ENCODE measurements at places on chromosomes 2 and 18. TPM values are rescaled to one million over a fixed set of nuclear protein-coding genes. Genes with fewer than 3 reads are reported as not detected.

GRCh38 chr2:167602122-167602521, 645.3 kb downstream of the STK39 start:
- DNase-seq: no peak

The ANKRD30BL gene
- not detected for total RNA-seq

The DSC1 gene
- total RNA-seq: not detected

DNA sequence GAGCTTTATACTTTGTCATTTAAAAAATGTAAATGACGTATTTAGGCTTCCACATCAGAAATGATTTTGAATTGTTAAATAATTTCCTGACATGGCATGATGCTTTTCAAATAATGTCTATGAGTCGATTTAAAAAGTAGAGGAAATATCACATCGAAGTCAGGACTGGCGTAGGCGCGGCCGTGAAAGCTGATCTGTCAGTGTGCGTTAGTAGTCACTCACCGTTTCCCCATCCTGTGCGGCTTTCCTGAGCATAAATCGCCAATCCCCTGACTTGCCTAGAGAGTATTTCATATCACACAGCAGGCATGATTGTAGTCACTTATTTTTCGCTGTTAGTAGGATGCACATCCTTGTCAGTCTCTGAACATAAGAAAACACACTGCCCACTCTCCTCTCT, 843.1 kb downstream of the SOCS6 start:
- no peak for DNase-seq

DNA sequence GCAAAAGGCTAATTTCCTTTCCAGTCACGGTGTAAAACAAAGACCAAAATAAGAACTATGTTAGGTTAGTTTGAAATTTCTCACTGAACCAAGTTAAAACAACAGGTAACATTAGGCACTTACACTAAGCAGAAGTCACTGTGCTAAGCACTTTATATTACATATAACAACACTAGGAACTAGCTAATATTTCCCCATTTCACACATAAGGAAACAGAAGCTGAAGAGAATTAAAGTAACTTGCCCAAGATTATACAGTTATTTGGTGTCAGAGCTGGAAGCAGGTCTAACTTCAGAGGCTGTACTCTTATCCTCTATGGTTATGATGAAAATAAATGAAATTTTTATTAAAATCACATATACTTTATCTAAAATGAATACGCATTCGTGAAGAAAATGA, 5.9 kb downstream of the ITSN2 start:
- no peak for DNase-seq

DNA sequence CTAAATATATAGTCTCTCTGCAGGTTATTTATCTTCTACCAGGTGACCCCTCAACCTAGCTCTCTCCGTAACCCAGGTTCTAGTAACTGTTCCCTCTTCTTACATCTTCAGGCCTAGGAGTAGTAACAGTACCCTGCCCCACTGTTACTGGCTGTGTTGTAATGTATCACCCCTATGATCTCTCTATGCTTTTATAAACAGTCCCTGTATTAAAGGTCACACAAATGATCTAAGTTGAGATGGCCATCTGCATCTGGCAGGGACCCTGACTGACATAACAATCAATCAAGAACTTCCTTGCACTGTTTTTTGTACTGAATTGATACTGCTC, 219.7 kb upstream of the STK17B start:
- no peak for DNase-seq

The CCDC93 gene
- total RNA-seq: 12.9 TPM

DNA sequence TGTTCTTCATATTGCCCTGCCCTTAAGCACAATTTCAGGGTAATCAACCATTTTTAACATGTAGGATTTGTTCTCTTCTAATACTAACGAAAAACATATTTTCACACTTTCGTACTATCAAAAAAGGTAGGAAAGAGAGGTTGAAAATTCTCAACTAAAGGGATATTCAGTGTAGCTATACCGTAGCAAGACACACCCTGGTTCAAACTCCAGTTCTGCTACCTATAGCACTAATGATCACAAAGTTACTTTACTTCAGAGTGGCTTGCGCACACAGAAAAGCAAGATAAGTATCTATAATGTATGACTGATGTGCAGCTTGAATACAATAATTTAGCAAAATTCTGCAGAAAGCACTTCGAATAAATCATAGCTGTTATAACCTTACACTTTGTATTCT, 125.8 kb upstream of the CD226 start:
- no peak for DNase-seq

DNA sequence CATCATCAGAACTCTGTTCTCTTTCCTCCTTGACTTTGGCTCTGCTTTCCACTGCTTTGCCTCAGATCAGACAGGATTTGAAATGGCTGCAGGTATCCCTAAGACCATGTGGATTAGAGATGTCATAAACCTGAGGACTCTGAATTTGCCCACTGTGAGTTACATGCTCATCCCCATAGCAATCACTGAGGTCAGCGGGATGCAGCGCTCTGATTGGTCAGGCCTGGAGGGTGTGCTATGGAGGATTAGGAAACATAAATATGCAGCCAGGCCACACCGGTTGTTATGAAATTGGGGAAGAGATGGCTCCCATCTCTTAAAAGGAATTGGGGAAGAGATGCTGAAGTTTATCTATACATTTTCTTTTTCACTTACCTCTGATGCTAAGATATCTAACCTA, 73.7 kb upstream of the DNAJC10 start:
- DNase-seq: no peak

DNA sequence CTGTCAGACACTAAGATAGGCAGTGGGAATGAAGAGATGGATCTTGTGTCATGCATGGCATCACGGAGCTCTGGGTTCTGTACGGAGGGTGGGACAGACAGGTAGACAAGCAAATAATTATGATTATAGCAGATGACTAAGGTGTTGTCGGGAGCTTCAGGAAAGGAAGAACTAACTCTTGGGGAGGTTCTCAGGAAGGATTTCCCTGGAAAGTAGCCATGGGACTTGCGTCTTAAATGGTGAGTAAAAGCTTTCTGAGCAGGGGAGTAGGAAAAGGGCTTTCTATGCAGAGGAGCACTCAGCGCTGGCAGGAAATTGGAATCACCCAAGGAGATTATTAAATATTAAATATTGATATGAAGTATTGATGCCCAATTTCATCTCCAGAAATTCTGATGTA, 35.5 kb downstream of the ATOH8 start:
- no peak for DNase-seq

The ANKRD23 gene
- 1.6 TPM for total RNA-seq

The PRKAG3 gene
- not detected for total RNA-seq

- DNase-seq: no peak
Measured at GRCh38 chr2:27771202-27771547, 344 bp upstream of the MRPL33 start.

GRCh38 chr2:191739194-191739593, 61.3 kb downstream of the NABP1 start:
- no peak for DNase-seq

The RNF152 gene
- 26.7 TPM for total RNA-seq

DNA sequence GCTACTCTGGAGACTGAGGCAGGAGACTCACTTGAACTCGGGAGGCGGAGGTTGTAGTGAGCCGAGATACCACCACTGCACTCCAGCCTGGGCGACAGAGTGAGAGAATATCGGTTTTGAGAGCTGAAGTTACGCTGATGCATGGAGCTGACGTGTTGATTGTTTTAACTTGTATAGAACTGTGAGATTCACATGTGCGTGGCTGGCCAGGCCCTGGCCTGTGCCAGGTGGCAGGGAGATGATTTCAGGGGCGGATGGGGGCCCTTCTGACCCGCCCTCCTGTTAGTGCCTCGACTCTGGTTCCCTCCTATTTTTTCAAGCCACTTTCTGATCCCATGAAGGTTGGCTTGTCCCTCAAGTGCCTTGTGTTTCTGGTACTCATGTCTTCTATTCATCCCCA, 25.7 kb downstream of the GATA6 start:
- no peak for DNase-seq

The GLI2 gene
- 1.7 TPM for total RNA-seq

DNA sequence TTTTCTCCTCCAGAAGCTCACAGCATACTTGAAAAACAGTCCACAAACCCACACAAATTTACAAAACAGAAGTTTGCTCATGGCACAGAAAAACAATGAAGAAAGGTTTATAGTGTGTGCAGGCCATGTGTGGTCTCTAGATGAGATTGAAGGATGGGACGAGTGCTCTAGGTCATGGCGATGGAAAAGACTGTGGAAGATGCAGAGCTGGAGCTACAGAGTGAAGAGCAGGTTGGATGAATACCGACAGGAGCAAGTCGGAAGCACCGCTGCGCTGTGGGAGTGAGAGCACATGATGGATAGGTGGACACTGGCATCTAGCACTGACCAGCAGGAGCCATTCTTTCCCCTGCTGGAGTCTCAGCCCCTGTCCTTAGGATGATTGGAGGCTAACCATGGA, 534.7 kb upstream of the RAB6C start:
- DNase-seq: no peak

The ADD2 gene
- 0.47 TPM for total RNA-seq

- no peak for DNase-seq
Measured at GRCh38 chr18:39344487-39344886, 1778.9 kb upstream of the CELF4 start.

DNA sequence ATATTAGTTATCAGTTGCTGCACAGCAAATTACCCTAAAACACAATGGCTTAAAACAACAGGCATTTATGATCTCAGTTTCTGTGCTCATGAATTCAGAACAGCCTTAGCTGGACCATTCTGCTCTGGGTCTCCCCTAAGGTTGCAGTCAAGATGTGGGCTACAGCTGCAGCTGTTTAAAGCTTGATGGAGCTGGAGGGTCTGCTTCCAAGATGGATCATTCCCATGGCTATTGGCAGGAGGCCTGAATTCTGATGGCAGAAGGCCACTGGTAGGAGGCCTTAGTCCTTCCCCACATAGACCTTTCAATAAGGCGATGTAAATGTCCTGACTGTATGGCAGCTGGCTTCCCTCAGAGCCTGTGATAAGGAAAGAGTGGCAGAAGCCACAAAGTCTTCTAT, 118.6 kb upstream of the SERPINE2 start:
- DNase-seq: no peak

DNA sequence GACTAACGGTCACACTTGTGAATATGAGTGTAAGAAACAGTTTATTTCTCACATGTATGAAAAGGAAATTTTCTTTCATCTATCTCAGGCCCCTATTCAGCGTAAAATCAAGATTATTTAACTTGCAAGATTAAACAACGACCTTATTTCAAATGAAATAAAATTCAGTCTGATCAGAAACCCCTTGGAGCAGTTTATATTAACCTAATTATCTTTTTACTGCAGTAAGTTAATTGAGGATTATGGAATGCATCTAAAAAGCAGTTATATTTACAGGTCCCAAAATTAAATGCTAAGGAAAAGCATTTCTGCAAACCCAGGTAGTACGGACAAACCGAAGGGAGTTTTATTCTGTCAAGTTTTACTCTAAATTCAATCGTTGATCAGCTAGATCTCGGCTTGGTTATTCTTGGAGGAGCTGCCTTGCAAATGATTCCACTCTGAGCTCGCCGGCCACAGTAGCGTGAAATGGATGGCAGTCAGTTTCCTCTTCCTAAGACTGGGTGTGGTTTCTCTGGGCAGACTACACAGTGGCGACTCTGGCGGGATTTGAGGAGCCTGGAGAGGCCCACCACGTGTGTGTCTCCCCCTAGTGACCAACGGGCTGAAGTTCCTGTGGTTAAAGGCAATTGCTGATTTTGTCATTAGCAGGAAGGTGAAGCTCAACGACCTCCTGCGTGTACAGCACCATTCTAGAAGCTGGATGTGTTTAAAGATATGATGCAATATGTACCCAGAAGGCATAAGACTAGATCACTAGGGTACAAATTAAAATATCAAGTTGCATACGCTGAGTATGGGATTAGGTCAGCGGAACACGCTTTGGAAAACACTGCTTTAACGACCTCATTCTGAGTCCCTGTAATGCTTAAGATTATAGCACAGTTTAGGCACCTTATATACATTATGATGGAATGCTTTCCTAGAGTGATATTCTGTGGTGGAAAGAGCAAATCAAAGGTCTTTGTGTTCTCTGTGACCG, 36.4 kb downstream of the PRKRA start:
- peak; percentile 91 for DNase-seq

DNA sequence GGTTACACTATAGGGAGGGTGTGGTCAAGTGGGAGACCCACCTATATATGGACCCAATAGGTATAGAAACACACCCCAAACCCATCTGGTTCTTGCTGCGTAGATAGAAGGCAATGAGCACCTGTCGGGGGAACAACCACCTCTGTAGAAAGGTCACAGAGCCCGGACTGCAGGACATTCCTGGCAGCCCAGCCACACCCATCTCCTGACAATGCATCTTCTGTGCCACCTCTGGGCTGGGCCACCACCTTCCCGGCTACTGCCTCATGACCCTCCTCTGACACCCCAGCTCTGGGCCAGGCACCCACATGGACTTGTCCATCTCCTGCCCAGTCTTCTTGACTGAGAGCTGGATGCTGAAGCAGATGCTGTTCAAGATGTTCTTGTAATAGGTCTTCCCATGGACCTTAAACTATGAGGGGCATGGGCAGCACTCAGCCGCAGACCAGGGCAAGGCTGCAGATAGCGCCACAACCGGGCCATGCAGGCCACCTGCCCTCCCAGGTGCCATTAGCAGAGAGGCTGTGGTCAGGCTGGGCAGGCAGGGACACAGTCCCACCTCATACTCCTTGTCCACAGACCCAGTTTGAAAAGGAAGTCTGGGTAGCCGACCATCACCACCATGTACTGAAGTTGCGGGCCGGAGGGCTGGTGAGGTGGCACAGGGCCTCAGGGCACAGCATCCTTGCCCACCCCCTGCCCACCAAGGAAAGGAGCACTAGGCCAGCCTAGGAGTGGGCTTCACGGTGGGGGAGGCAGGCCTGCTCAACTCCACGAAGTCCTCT, 9.3 kb downstream of the ALPG start:
- DNase-seq: no peak

DNA sequence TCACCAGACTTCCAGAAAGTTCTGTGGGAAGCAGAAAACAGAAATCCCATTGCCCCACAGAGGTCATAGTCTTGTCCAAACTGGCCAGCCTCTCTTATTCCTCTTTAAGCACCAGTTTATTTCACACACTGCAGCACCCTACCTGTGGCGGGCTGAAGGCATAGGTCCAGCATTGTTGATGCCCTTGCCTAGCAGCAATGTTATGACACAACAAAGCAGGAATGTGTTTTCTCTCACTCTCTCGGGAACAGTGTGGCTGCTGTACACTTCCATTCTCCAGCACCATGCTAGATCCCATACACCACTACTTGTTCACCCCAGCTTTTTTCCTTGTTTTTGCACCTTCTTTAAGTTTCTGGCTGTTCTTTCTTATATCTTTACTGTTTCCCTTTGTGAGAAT, 181.6 kb downstream of the DNAH6 start:
- DNase-seq: no peak

- DNase-seq: no peak
Measured at GRCh38 chr2:112870841-112871835, 34.6 kb upstream of the IL1B start.

The KCNG2 gene
- not detected for total RNA-seq

DNA sequence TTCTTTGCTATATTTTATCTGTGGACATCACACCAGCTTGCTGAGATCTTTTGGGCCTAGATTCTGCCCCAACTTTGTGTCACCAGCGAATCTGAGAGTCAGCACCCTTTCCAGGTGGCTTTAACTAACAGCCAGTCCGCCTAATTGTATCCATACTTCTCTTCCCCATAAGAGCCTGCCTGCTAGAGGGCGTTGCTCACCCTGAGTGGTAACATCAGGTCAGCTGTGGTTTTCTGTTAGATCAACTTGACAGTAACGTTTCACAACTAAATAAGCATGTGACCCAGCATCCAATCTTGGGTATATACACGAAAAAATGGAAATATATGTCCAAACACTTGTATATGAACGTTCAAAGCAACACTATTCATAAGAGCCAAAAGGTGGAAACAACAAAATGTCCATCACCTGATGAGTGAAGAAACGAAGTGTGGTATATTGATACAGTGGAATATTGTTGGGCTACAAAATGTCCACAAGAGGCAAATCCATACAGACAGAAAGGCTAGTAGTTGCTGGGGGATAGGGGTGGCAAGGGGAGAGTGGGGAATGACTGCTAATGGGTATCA, 24.9 kb downstream of the EFHD1 start:
- DNase-seq: no peak

The HOXD8 gene
- total RNA-seq: 14.2 TPM
